ENCODE measurements at places on chromosomes 2 and 18. TPM values are rescaled to one million over a fixed set of nuclear protein-coding genes. Genes with fewer than 3 reads are reported as not detected.

STAT4 gene
- total RNA-seq = 9.2 TPM

SPP2 gene
- total RNA-seq = not detected

CNDP1 gene
- total RNA-seq = not detected

EHBP1 gene
- total RNA-seq = 222 TPM

AQP12B gene
- not detected for total RNA-seq

NAT8 gene
- not detected for total RNA-seq

EMX1 gene
- total RNA-seq = 0.07 TPM

RFX8 gene
- total RNA-seq = not detected

OTOS gene
- total RNA-seq = not detected

MAP4K4 gene
- 97.7 TPM for total RNA-seq

GPR45 gene
- not detected for total RNA-seq

NTSR2 gene
- not detected for total RNA-seq

TMEM182 gene
- 6.5 TPM for total RNA-seq

CTLA4 gene
- not detected for total RNA-seq

LCLAT1 gene
- 26.2 TPM for total RNA-seq

KCNJ3 gene
- total RNA-seq = not detected

CFAP53 gene
- 0.68 TPM for total RNA-seq

TTN gene
- under 0.01 TPM for total RNA-seq

IL36G gene
- 2.6 TPM for total RNA-seq

FAM237A gene
- not detected for total RNA-seq

ACMSD gene
- total RNA-seq = not detected

ZNF892 gene
- total RNA-seq = 12.9 TPM

ZSWIM2 gene
- not detected for total RNA-seq

SLC11A1 gene
- total RNA-seq = 0.34 TPM

LRRC30 gene
- total RNA-seq = not detected

DNAJC5G gene
- total RNA-seq = not detected

ASAP2 gene
- 25.6 TPM for total RNA-seq

EML6 gene
- 1.9 TPM for total RNA-seq

CD8B2 gene
- not detected for total RNA-seq

ZNF512 gene
- total RNA-seq = 3.8 TPM

ABCB11 gene
- under 0.01 TPM for total RNA-seq

GRHL1 gene
- total RNA-seq = 32.5 TPM

PAX8 gene
- 1.1 TPM for total RNA-seq

TPRKB gene
- total RNA-seq = 16.8 TPM

ERICH2 gene
- 1.7 TPM for total RNA-seq

HSBP1L1 gene
- 19.7 TPM for total RNA-seq

FHL2 gene
- total RNA-seq = 60.8 TPM

TLX2 gene
- not detected for total RNA-seq

NPPC gene
- total RNA-seq = not detected

CCDC68 gene
- 2.4 TPM for total RNA-seq

GKN2 gene
- not detected for total RNA-seq

SLC30A3 gene
- not detected for total RNA-seq

SPATA3 gene
- not detected for total RNA-seq

TGFA gene
- total RNA-seq = 144 TPM

XDH gene
- total RNA-seq = 16.9 TPM

UNC50 gene
- total RNA-seq = 50.6 TPM

DPYSL5 gene
- not detected for total RNA-seq

ASXL2 gene
- total RNA-seq = 18.1 TPM

CD207 gene
- total RNA-seq = not detected

CCL20 gene
- total RNA-seq = 2.1 TPM

CRACDL gene
- total RNA-seq = 0.34 TPM

ADCYAP1 gene
- not detected for total RNA-seq

OSR1 gene
- 1.7 TPM for total RNA-seq

DOK6 gene
- total RNA-seq = 0.07 TPM

THSD7B gene
- under 0.01 TPM for total RNA-seq

NLRC4 gene
- total RNA-seq = 0.07 TPM

GALNT14 gene
- 22.5 TPM for total RNA-seq

All from nasal cavity respiratory epithelium epithelial cell of viscerocranial mucosa (primary cell).